ENCODE measurements at places on chromosomes 11 and 22.

DNA sequence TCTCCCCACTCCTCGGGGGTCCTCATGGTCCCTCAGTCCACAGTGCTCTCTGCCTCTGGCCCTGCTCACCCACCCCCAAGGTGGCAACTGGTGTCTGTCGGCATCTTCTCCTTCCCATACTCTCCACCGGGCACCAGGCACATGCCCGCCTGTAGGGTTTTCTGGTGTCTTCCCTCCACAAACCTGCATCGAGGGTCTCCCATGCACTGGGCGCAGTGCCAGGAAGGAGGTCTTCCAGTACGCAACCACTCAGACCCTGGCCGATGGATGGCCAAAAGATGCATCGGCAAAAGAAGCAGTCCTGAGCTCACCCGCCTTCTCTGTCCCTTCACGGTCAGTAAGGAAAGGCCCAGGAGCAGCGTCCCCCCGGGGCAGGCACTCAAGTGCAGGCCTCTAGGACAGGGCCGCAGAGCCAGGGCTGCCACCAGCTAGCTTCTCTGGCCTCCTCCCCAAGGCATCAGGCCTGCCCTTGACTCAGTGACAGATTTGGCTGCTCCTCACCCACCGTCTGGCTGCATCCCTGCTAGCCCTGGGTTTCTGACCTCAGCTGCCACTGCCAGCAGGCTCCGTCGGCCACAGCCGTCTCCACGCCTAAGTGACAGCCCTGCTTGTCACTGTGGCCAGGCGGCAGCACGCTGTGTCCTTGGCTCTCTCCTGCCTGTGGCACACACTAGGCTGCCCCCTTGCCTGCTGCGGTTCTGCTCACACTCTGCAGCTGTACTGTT, 32.1 kb upstream of the IGSF9B start:
- DNase-seq, result no peak

GRCh38 chr11:70525006-70525405, 126.7 kb downstream of the CTTN start:
- DNase-seq, result no peak

DNA sequence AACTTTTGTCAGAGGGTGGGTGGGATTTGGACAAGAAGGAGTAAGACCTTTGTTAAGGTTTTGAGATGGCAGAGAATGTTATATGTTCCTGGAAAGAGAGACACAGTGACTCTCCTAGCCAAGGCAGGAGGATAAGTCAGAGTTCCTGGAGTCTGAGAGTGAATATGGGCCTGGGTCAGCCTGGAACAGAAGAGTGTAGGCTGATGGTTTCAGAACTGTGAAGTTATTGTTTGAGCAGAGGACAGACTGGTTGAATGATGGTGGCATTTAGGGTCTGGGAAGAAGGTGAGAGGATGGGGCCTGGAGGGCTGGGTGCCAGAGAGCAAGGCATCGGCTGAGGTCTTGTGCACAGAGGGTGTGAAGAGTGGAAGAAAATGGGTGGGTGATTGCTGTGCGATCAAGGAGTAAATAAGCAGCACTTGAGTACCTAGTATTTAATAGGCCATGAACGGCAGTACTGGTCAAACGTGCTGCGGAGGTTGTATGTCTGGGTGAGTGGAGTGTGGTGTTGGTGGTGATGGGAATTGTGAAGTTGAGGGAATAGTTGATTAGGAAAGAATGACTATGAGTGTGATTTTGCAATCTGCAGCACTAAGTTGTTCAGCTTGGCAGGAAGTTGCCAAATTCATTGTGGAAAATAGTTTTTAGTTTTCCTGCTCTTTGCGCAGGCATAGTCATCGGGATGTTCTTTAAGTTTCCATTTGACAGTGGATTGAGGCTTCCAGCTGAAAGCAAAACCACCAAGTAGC, 1.8 kb downstream of the PANX1 start:
- no peak for DNase-seq

GRCh38 chr22:41888627-41889200, 26.2 kb downstream of the SHISA8 start:
- DNase-seq, result no peak

GRCh38 chr11:47272706-47273105, 2.8 kb downstream of the MADD start:
- no peak for DNase-seq

DNA sequence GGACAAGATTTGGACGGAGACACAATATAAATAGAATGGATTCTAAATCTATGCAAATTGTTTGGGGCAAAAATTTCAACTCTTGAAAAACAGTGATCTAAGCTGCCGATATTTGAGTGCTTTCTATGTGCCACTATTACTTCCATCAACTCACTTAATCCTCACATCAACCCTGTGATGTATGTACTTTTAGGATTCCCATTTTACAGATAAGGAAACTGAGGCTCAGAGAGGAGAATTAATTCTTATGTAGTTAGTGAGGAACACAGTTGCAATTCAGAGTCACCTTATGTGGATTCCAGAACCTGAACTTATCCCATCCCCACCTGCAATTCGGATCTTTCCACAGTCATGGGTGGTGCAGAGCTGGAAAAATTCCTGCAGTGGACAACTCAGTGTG, 60.3 kb downstream of the TSPAN18 start:
- no peak for DNase-seq

GRCh38 chr22:20305894-20306645, 13.8 kb downstream of the DGCR6L start:
- DNase-seq, result no peak

DNA sequence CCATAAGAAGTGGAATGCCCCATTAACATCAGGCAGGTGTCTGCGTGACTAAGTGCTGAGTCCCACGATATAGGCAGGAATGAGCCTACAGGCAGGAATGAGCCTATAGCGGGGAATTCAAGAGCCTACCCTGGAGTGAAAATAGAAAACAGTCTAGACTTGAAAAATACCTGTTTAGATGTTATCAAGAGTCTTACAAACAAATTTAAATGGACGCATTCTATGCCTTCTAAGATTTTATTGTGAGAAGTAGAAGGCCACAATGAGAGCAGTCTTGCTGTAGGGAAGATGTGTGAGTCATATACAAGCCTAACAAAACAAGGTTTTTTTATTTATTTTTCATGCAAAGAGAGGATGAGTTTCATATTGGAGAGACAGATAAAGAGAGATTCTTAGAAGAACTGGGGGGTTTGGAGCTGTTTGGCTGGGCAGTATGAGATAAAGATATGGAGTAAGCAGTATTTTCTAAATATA, 200.8 kb upstream of the ZC3H12C start:
- DNase-seq, result no peak

GRCh38 chr11:46293066-46293465, 15.6 kb downstream of the CREB3L1 start:
- DNase-seq, result no peak

DNA sequence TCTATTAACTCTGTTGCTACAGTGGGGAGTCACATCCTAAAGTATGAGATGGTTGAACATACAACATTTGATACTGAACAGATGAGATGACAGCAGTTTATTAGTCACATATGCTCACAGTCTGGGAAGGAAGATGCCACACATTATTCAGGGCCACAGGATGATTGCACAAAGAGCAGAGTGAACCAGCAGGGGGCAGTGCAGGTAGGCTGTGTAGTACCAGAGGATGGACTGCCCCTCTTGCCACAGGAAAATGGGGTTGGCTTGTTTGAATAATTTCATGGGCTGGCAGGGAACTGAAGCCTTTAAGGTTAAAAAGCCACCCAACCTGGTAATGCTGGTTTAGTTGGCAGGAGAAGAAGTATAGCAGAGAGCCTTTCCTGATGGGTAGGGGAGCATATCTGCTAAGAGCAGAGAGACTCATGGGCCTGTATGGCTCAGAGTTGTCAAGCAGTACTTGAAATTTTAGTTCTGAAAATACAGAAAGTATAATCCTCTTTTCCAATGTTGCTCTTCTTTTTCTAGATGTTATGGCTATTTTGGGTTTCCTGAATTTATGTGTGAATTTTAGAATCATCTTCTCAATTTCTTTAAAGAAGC, 180.4 kb upstream of the B3GAT1 start:
- DNase-seq, result peak; percentile 39

GRCh38 chr22:32202161-32202538, 2.7 kb downstream of the RFPL2 start:
- DNase-seq, result no peak

DNA sequence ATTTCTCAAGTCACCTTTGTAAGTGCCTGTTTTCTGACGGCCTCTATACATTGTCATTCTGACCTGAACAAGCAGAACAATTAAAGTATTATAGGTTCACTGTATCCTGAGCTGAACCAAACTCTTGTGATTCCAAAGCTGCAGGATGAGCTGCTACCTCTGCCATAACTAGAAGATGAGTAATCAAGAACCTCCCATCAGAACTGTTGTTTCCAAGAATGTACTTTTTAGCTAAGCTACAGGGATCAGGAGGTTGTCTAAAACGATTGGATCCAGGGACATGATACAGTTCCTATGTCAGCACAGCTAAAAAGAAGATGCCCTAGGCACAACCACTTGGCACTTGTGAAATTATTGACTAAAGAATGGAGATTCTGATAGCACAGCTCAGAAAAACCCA, 288.4 kb upstream of the CCDC90B start:
- DNase-seq, result no peak

DNA sequence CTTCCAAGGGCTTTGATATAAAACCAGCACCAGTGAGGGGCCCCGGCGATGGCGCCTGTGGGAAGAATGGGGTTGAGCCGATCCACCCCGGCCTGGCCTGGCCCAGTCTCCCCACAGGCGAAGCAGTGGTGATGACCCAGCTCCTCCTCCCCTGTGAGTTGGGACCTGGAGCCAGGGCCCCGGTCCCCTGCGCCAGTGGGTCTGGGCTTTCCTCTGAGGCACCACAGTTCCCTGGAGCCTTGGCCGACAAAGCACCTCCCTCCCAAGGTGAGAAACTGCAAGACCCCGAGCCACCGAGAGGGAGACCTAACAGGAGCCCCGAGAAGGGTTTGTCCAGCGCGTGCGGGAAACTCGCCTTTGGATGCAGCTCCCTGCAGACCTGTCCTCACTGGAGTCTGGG, 942.9 kb downstream of the BRD1 start:
- DNase-seq, result no peak

DNA sequence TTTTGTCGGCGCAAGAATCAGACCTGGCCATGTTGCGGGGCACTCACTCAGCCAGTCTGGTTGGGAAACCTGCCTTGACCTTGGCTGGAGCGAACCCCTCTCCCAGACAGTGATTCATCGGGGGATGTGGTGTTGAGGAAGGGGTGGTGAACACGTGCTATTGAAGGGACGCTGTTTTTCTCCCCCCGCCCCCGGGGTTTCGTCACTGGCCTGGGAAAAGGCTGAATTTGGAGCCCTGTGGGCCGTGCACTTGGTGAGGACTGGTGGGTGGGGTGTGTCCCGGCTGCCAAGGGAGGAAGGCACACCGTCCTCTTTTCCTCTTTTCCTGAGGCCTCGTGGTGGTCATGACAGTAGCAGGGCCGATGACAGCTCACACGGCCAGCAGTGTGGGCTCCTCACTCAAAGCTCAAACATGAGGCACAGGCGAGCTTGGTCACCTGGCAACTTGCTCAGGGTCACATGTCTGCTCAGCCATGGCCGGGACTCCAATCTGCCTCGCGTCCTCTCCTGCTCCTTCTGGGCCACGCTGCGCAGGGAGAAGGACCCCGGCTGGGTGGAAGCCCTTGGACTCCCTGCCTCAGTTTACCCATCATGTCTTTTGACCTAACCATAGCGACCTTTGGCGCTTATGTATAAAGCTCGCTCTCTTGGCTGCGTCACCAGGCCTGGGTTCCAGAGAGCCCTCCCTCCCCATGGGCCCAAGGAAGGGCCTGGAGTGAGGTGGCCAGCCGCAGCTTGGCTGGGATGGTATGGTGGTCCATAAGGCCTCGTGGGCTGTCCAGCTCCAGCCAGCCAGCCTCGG, 49.4 kb downstream of the SMIM38 start:
- no peak for DNase-seq

- DNase-seq, result no peak
These were observed 40.3 kb downstream of the MEI1 start for GRCh38 chr22:41739576-41739975.

DNA sequence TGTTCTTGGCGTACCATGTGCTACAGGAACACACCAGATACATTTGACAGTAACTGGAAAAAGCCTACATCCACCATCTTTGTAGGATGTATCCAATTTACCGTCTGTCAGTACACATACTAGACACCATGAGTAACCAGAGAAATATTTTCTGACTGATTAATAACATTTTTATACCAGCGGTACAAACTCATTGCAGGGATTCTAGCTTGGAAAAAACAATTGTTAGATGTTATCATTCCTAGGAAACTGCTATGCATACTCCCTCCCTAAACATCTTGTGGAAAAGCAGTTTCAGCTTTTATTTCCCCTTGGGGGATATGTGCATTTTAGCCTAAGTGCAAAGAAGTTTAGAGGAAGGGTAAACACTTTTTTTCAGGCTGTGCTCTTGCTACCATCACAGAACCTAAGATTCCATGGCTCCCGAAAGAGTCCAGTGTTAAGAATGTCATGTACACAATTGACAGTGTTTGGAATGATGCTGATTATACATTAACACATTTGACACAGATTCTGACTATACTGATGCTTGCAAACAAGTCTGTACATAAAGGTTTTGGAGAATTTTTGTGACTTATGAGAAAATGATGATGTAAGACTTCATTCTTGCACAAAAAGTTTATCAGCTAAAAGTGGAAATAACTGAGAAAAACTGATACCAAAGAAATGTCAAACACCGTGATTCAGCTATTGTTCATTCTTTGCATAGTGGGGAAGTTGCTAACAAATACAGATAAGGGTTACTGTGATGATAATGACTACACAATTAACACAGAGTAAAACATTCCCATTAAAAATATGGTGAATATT, 23.7 kb downstream of the NCF4 start:
- DNase-seq, result no peak

DNA sequence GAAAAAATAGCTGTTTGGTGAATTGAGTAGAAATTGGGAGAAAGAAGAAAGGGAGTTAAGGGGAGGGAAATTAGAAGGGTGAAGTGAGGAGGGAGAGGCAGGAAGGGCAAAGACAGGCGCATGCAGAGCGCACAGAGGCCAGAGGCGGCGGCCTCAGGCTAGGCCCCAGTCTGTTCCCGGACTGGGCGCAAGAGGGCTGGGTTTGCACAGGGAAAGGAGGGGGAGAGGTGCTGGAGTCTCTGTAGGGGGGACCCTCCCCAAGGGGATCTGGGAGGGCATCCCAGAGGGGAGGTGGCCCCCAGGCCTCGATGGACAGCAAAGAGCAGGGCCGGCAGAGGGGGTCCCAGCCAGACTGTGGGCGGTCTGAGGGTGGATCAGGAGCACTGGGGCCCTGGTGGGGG, 1.3 kb upstream of the FLRT1 start:
- DNase-seq, result no peak

GRCh38 chr22:25959818-25960774, 209.2 kb upstream of the SEZ6L start:
- no peak for DNase-seq

GRCh38 chr22:38309614-38310517, 7.4 kb downstream of the CSNK1E start:
- DNase-seq, result no peak

- DNase-seq, result no peak
These were observed 25.5 kb upstream of the EHF start for GRCh38 chr11:34595391-34595790.
